Fibroblast of mammary gland (primary cell): ENCODE measurements at places on chromosomes 7 and 10.
A peak's percentile ranks its signal among the peaks of the same experiment; 100 is the strongest.

- peak; percentile 49 for DNase-seq
These were observed 3.0 kb downstream of the LAMB1 start for GRCh38 chr7:107999779-108000560.

DNA sequence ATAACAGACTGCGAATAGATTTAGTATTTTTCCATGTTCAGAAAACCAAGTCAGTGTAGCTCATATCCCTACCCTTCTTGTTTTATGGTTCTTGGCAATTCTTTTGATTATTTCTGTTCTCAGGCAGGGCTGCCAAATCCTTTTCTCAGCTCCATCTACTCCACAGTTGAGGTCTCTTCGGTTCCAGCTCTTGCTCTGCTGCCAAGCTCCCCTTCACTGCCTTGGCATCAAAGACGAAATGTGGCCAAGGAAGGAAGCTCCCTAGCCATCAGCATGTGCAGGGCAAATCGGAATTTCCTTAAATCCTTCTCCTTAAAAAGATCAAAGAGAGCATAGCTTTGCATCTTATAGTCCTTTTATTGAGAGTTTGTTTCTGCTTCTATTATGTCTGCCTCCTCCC lies 116.4 kb upstream of the NOBOX start:
- DNase-seq = no peak

DNA sequence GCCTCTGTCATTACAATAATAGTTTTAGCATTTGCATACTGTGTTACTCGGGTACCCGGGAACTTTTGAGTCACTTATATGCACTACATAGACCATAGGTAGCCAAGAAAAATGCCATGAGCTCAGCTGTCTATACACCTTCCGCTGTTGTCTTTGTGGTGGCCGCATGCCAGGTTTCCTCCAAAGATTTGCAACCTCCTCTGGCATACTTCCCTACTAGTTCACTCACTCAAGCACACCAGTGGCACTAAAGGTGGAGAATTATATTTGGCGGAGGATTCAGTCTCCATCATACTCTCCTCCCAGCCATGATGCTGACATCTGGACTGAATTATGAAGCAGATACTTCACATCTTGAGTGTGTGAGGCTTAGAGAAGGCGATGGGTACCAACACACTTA lies 35.6 kb upstream of the GRB10 start:
- DNase-seq = no peak

- no peak for DNase-seq
These were observed 55.7 kb downstream of the ANKMY2 start for GRCh38 chr7:16589881-16590280.

GRCh38 chr7:98281757-98282606 lies 496 bp downstream of the BRI3 start:
- no peak for DNase-seq

GRCh38 chr10:45373576-45374349 lies at the start of gene ALOX5:
Gene ALOX5 (plus strand): TSS chr10:45374216. CDS start chr10:45374280, 64 bp downstream.
- DNase-seq = no peak

GRCh38 chr10:85787393-85787792 lies 579.2 kb downstream of the GRID1 start:
- no peak for DNase-seq

- no peak for DNase-seq
These were observed 27.0 kb upstream of the HIBADH start for GRCh38 chr7:27689591-27690164.

- DNase-seq = no peak
These were observed 41.7 kb upstream of the ZMIZ2 start for GRCh38 chr7:44706788-44707557.

DNA sequence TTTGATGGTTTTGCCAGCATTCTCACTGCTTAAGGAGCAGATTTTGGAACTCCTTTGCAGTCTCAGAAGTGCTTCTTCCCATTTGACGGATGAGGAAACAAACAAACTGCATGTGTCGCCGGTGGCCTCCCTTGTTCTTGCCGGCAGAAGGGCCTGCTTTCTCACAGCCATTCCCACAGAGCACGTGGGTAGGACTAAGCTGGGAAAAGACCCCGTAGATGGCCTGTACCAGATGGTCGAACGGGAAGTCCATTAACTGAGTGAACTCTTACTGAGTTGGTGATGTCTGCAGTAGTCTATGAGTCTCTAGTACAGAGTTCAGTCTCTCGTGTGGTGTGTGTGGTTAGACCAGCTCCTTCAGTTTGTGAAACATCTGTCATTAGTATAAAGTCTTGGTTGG lies 131.9 kb downstream of the TRRAP start:
- no peak for DNase-seq

GRCh38 chr7:39659356-39660013 lies 36.1 kb downstream of the RALA start:
- DNase-seq = peak; percentile 45

DNA sequence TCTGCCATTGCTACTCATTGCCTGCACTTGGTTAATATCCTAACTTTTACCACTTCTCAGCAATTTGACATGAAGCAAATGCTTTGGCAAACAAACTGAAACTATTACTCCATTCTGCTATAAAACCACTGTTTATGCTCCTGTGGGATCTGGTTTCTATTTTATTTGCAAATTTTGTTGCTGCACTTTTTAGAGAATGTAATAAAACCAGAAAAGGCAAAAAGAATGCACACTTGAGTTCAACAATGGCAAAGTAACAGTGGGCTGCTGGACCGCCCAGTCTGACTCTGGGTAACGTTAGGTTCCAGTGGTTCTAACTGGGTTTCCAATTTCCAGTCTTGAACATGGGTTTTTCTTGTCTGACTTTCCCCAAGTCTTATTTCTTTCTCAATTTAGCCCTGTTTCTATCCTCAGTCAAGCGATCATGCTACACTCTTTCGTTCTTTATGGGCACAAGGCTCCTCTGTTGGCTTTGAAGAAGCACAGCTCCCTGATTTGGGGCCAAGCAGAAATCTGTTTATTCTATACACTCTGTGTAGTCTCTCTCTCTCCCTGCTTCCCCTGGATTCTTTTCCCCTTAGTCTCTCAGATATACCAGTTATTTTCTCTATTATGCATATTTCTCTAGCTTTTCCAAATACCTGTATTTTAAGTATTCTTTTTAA lies 129.2 kb upstream of the FAM3C start:
- no peak for DNase-seq

DNA sequence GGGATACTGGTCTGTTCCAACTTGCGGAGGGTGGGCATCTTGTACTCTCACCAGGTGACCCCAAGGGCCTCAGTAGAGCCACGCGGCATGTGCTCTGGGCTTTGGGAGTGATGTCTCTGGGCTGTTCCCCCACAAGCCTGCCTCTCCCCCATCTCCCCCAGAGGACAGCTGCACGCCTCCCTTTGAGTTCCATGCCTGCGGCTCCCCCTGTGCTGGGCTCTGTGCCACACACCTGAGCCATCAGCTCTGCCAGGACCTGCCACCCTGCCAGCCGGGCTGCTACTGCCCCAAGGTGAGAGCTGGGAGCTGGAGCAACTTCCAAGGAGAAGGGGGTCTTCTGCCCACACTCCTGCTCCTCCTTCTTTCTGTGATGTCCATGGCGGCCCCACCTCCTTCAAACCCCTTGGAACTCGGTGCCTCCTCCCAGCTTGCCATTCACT lies 15.0 kb upstream of the ZNF862 start:
- DNase-seq = no peak

- no peak for DNase-seq
These were observed 456.9 kb upstream of the GHITM start for GRCh38 chr10:83682414-83682813.

DNA sequence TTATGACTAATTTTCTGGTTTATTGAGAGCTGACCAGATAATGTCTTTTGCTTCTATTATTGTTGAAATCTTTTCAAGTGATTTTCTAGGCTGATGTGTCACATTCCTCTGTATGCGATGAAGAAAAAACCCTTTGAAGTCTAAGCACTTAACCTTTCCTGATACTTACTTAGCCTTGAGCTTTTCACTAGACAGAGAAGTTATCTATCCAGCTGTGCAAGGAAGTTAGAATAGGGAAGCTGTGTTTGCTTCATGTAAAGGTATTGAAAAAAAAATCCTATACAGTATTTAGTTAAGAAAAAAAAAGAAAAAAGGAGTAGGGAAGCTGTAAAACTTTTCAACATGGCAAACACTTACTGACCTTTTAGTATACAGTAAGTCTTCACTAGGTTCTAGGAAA lies 117.6 kb upstream of the DNAJB12 start:
- DNase-seq = no peak

DNA sequence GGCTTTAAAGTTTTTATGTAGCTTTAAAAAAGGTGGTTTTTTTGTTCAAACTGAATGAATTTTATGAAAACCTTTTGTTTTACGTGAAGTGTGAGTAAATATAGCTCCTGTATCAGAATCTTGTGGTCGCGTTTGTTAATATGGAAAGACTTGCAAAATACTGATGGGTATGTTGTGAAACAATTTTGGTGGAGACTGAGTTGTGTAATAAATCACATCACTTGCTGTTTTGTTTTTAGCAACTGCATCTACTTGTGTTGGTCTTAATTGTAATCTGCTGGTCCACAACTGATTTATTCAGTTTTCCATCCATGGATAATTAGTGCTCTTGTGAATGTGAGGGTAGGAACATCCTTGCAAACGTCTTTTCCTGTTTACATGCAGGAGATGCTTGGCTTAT lies 10.5 kb downstream of the PLXDC2 start:
- peak; percentile 68 for DNase-seq

DNA sequence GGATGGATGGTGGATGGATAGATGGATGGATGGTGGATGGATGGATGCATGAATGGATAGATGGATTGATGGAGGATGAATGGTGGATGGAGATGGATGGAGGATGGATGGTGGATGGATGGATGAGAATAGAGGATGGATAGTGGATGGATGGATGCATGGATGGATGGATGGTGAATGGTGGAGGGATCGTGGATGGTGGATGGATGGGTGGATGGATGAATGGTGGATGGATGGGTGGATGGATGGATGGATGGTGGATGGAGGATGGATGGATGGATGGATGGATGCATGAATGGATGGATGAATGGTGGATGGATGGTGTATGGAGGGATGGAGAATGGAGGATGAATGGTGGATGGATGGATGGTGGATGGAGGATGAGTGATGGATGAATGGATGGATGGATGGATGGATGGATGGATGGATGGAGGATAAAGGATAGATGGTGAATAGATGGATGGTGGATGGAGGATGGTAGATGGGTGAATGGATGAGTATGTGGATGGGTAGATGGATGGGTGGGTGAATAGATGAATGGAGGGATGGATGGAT lies 76.3 kb downstream of the PDGFA start:
- DNase-seq = no peak

- DNase-seq = no peak
These were observed 17.2 kb downstream of the BAZ1B start for GRCh38 chr7:73504920-73505319.

GRCh38 chr10:60871215-60871614 lies 72.8 kb downstream of the RHOBTB1 start:
- DNase-seq = no peak
